Stimulated activated CD4-positive, alpha-beta T cell treated with anti-CD3 and anti-CD28 coated beads, Interleukin-15, amount 100 ng/mL, for 24 hours (primary cell): ENCODE measurements at places on chromosomes 2 and 18.

GRCh38 chr2:128234613-128235012 is 84.1 kb downstream of the HS6ST1 start:
- no peak for DNase-seq

GRCh38 chr2:129302106-129302505 is 677.4 kb upstream of the RAB6C start:
- DNase-seq, result no peak

DNA sequence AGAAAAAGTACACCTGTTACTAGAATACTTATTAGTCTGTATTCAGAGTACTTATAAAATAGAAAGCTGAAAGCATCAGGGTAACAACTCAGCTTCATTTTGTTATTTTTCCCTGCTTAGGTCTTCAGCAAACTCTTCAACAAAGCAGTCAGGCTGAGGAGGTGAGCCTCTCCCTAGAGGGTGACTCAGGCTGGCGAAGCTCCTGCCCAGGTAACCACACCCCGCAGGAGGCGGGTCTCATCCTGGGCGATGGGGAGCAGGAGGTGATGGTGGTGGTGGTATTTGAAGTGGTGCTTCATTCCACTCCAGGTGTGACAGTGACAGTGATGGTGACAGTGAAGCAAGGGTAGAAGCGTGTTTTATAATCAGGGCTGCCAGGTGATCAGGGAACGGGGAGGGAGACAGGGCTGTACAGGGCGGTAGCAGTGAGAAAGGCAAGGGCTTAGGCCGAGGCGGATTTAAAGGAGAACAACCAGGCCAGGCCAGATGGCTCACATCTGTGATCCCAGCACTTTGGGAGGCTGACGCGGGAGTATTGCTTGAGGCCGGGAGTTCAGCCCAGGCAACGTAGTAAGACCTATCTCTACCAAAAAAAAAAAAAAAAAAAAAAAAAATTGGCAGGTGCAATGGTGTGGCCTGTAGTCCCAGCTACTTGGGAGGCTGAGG is 127.1 kb downstream of the SOCS6 start:
- no peak for DNase-seq

DNA sequence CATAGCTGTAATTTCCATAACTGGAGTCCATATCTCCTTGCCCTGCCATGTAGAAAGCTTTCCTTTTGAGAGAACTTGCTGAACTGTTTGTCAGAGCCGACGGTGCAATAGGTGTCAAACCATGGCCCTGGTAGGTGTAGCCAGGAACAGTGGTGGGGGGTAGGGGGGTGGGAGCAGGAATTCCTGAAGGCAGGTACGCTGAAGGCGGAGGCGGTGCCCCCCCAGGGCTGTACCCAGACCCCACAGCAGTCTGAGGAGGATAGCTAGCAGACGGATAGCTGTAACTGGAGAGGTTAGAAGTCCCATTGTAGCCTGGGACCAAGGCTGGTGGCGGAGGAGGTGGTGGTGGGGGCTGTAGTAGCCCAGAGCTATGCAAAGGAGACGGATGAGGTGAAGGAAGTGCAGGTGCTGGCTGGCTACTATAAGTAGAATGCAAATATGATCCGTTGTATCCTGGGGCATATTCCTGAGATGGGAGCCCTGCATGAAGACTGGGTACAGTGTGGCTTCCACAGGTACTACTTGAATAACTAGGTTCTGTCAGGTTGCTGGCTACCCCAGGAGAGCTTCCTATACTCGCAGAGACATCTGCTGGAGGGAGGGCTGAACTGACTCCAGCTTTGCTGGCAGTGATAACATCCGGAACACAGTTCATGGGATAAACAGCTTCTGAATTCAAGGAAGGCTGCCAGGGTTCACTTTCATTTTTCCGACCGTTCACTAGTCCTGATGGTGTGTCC is 124.8 kb downstream of the FIGN start:
- no peak for DNase-seq

GRCh38 chr2:133255360-133255759 is 312.9 kb downstream of the NCKAP5 start:
- no peak for DNase-seq

- no peak for DNase-seq
Observed at GRCh38 chr2:209499069-209499468, 75.2 kb downstream of the MAP2 start.

- DNase-seq, result no peak
Observed at GRCh38 chr2:112879491-112880041, 31.4 kb upstream of the IL37 start.

DNA sequence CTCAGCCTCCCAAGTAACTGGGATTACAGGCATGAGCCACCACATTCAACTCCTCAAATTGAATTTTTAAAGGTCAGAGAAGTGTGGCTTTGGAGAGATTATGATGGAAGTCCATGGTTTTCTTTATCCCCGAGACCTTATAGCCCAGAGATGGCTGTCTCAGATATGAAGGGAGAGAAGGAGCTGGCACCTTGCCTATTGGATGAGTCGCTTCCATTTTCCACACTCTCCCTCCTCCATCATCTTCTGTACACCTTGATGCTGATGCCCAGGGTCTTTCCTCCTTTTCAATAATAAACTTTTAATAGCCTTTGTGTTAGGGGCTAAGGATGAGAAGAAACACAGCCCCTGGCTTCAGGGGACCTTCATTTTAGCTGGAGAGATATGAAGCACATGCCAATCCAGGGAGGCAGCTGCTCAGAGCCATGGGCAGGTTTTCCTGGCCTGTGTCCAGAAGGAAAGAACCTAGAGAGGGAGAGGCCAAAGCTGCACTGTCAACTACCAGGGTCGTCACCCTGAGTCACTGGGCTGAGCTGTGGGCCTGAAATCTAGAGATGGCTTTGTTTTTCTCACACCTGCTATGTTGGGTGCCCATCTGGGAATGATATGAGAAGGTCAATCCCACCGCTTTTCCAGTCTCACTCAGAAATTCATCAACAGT is 146.0 kb upstream of the SERTAD2 start:
- no peak for DNase-seq

- peak; percentile 56 for DNase-seq
Observed at GRCh38 chr2:43293744-43294695, 67.6 kb upstream of the ZFP36L2 start.

GRCh38 chr18:74476140-74476539 is 19.0 kb upstream of the DIPK1C start:
- peak; percentile 18 for DNase-seq

DNA sequence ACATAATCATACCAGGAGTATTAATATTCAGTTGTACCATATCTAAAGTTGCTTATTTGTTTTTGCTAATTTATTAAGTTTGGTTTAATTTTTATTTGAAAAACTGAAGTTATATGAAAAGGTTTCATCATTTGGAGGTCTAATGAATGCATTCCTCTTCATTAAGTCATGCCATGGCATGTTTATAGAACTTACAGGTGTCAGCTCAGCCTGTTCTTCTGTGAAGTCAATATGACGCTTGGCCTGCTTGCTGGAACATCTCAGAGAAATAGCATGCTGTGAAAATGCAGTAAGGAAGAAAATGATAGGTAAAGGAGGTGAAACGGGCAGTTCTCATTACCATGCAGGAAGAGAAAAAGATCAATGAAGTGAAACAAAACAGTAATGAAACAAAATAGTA is 58.2 kb downstream of the RAPH1 start:
- DNase-seq, result no peak

- DNase-seq, result no peak
Observed at GRCh38 chr2:55587-56448, 9.5 kb upstream of the FAM110C start.

GRCh38 chr2:25401307-25402026 is 59.7 kb upstream of the DNMT3A start:
- DNase-seq, result no peak

GRCh38 chr2:111673526-111673925 is 210.5 kb downstream of the ANAPC1 start:
- no peak for DNase-seq

DNA sequence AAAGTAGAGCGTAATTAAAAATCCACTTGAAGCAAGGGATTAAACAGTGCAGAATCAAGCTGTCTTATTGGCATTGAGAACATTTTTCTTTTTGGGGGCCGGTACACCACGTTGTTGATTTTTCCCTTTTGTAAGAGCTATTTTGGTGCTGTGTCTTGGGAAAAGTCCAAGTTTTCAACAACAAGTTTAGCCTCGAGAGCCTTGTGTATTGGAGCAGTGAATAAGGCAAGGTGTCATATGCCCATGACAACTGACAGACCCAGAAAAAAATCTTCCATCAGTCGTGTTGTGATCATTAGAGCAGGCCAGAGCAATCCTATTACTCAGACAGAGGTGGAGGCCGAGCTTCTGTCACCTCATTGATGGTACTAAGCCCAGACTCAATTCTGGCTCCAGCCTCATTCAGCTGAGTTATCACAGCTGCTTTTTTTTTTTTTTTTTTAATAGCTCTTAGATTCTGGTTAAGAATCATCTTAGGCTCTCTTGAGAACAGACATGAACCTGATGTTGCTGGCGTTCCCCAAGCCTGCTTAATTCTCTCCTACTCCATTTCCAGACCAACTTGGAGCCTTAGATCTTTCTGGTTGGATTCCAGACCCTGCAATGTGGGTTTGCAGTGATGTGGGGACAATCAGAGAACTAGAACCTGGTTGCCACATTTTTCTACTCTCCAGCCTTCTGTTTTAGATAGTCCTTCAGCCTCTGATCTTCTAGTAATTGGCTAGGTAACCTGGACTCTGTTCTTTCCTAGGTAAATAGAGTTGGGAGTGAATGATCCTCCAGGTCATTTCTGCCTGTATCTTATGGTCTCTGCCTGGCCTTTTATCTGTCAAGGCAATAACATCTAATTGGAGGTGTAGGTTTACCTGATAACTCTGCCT is 43.1 kb downstream of the MOGAT1 start:
- DNase-seq, result no peak

GRCh38 chr18:67216846-67217245 is 299.7 kb downstream of the DSEL start:
- no peak for DNase-seq

DNA sequence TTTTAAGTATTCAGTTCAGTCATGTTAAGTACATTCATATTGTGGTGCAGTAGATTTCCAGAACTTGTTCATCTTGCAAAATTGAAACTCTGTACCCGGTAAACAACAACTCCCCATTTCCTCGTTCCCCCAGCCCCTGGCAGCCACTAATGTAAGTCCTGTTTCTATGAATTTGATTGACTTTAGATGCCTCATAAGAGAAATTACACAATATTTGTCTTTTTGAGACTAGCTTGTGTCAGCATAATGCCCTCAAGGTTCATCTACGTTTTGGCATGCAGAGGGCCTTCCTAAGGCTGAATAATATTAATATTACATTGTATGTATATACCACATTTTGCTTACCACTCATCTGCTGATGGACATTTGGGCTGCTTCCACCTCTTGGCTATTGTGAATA is 30.9 kb downstream of the METTL21A start:
- DNase-seq, result no peak
